ENCODE measurements at places on chromosomes 7 and 10. TPM values are rescaled to one million over a fixed set of nuclear protein-coding genes. Genes with fewer than 3 reads are reported as not detected.

C1QL3 gene
- not detected for total RNA-seq

RHEB gene
- total RNA-seq: 87.0 TPM

GTF2IRD1 gene
- total RNA-seq: 21.9 TPM

C7orf33 gene
- not detected for total RNA-seq

HYAL4 gene
- total RNA-seq: 0.98 TPM

TOMM7 gene
- total RNA-seq: 132 TPM

GNGT1 gene
- not detected for total RNA-seq

DNA sequence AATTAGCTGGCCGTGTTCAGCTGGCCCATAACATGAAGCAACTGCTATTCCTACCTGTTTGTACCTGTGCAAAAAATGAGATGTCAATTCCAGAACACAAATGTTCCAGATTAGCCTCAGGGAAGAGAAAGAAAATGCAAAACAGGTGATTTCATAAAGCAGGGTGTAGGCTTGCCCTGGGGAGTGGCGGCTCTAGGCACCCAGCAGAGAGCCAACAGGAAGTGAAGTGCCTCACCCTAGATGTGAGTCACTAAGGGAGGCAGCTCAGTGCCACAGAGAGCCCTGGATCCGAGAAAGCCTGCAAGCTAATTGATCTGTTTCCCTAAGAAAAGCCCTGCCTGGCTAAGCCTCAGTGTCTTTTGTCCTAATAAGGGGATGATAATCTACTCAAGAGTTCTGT lies 240.0 kb downstream of the ARHGAP21 start:
- peaks cover 9% of the 10 kb centered on the region for H3K36me3 ChIP-seq
- peak overlapping the region; percentile 79 for H3K27ac ChIP-seq
- no peaks in the 10 kb centered on the region for H3K27me3 ChIP-seq
- peak overlapping the region; percentile 3 for H3K4me3 ChIP-seq

- H3K27me3 ChIP-seq: no peaks in the 10 kb centered on the region
- peak; percentile 23 for DNase-seq
- no peak overlapping the region for H3K27ac ChIP-seq
- peaks cover 16% of the 10 kb centered on the region for H3K4me1 ChIP-seq
Observed at GRCh38 chr10:109647627-109648026, 275.7 kb downstream of the XPNPEP1 start.

- no peak overlapping the region for H3K4me3 ChIP-seq
- no peak overlapping the region for H3K27ac ChIP-seq
- DNase-seq: peak; percentile 63
- H3K36me3 ChIP-seq: no peaks in the 10 kb centered on the region
Observed at GRCh38 chr7:23863209-23863787, 153.3 kb downstream of the STK31 start.

- no peak overlapping the region for H3K4me3 ChIP-seq
- H3K36me3 ChIP-seq: peaks cover 22% of the 10 kb centered on the region
- H3K4me1 ChIP-seq: peaks cover 23% of the 10 kb centered on the region
- no peaks in the 10 kb centered on the region for H3K27me3 ChIP-seq
Observed at GRCh38 chr7:50667789-50668226, 102.6 kb upstream of the DDC start.

GRCh38 chr7:28142650-28143049 lies 37.9 kb downstream of the JAZF1 start:
- no peak for DNase-seq
- H3K36me3 ChIP-seq: no peaks in the 10 kb centered on the region
- no peaks in the 10 kb centered on the region for H3K4me1 ChIP-seq
- no peaks in the 10 kb centered on the region for H3K27me3 ChIP-seq
- H3K27ac ChIP-seq: no peak overlapping the region

DNA sequence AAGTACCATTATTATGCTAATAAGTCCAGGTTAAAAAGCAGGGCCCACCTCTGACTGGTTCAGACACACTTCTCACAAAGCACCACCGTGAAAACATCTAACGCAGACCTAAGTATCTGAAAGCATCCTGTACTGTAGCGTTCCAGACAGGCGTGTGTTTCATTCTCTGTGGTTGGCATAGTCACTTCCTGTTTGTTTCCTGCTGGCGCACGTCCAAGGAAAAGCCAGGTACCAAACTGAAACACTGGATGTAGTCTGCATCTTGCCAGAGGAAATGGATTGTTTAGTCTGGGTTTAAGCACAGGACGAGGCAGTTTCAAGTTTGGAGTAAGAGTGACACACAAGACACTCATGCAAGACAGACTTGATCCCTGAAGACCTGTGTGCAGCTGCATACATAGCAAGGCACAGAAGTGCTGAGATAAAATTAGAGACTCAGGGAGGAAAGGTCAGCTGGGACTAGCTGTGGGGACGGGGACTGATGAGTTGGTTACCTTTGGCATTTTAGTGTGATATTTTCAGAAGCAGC lies 23.3 kb downstream of the BPGM start:
- no peaks in the 10 kb centered on the region for H3K36me3 ChIP-seq
- no peaks in the 10 kb centered on the region for H3K27me3 ChIP-seq
- H3K27ac ChIP-seq: peak overlapping the region; percentile 17
- peaks cover 16% of the 10 kb centered on the region for H3K4me1 ChIP-seq
- DNase-seq: peak; percentile 94
- no peak overlapping the region for H3K4me3 ChIP-seq

DNA sequence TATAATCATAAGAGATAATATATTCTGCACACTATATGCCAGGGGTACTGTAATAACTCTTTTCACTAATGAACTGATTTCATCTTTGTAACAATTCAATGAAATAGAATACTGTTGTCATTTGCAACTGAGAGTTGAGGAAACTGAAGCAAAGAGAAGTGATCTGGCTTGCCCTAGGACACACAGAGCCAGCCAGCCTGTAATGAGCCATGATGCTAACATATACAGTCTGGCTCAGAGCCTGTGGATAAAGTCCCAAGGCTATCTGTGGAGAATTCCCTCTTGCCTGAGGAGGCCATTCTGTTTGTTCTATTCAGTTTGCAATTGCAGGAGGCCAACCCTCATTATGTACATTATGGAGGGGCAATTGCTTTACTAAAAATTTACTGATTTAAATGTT lies 241.3 kb downstream of the CXCL12 start:
- no peak overlapping the region for H3K27ac ChIP-seq
- no peak overlapping the region for H3K4me3 ChIP-seq
- H3K27me3 ChIP-seq: no peaks in the 10 kb centered on the region
- H3K4me1 ChIP-seq: no peaks in the 10 kb centered on the region
- DNase-seq: no peak
- H3K36me3 ChIP-seq: no peaks in the 10 kb centered on the region

GRCh38 chr7:25543798-25544197 lies 315.5 kb upstream of the NPVF start:
- H3K27ac ChIP-seq: no peak overlapping the region
- H3K4me1 ChIP-seq: no peaks in the 10 kb centered on the region
- no peak overlapping the region for H3K4me3 ChIP-seq
- peaks cover 64% of the 10 kb centered on the region for H3K27me3 ChIP-seq
- DNase-seq: no peak

- no peaks in the 10 kb centered on the region for H3K27me3 ChIP-seq
- H3K4me3 ChIP-seq: peak overlapping the region; percentile 72
- peak; percentile 98 for DNase-seq
- H3K36me3 ChIP-seq: peaks cover 8% of the 10 kb centered on the region
- peak overlapping the region; percentile 77 for H3K27ac ChIP-seq
Observed at GRCh38 chr10:69088801-69089501, 1.0 kb downstream of the SRGN start.

DNA sequence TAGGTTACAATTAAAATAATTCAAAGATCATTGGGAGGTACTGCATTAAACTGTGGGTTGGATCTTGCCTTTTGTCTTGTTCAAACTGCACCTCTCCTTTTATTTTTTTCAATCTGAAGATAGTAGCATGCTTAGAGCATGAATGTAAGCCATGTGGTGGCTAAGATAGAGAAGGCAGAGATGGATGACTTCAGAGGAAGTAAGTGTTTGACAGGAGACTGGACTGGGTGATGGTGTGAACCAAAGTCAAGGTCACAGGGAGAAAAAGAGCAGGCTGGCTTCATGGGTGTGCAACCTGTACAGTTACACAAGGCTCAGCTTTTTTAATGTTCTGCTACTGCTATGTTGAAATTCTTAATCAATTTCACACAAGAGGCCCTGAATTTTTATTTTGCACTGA lies 85.6 kb downstream of the ZEB1 start:
- H3K27ac ChIP-seq: no peak overlapping the region
- H3K4me1 ChIP-seq: peaks cover 24% of the 10 kb centered on the region
- DNase-seq: no peak
- no peaks in the 10 kb centered on the region for H3K27me3 ChIP-seq
- H3K36me3 ChIP-seq: no peaks in the 10 kb centered on the region
- H3K4me3 ChIP-seq: no peak overlapping the region

- DNase-seq: no peak
- H3K27me3 ChIP-seq: no peaks in the 10 kb centered on the region
- no peak overlapping the region for H3K4me3 ChIP-seq
- H3K4me1 ChIP-seq: no peaks in the 10 kb centered on the region
- H3K36me3 ChIP-seq: no peaks in the 10 kb centered on the region
Observed at GRCh38 chr10:88437411-88437810, 145.7 kb downstream of the RNLS start.

GRCh38 chr10:50421026-50421719 lies 169.9 kb upstream of the ASAH2 start:
- DNase-seq: peak; percentile 91
- H3K27ac ChIP-seq: no peak overlapping the region
- no peaks in the 10 kb centered on the region for H3K27me3 ChIP-seq

- no peak overlapping the region for H3K27ac ChIP-seq
- no peaks in the 10 kb centered on the region for H3K4me1 ChIP-seq
- H3K27me3 ChIP-seq: no peaks in the 10 kb centered on the region
- DNase-seq: no peak
Observed at GRCh38 chr10:12838995-12839927, 162.3 kb downstream of the CCDC3 start.

GRCh38 chr10:91350651-91351081 lies 59.5 kb upstream of the HECTD2 start:
- H3K36me3 ChIP-seq: no peaks in the 10 kb centered on the region
- H3K27ac ChIP-seq: no peak overlapping the region
- no peak overlapping the region for H3K4me3 ChIP-seq
- 0 out of 2 replicates have a peak, but pooled peaks cover 5% of the 10 kb centered on the region for H3K4me1 ChIP-seq

DNA sequence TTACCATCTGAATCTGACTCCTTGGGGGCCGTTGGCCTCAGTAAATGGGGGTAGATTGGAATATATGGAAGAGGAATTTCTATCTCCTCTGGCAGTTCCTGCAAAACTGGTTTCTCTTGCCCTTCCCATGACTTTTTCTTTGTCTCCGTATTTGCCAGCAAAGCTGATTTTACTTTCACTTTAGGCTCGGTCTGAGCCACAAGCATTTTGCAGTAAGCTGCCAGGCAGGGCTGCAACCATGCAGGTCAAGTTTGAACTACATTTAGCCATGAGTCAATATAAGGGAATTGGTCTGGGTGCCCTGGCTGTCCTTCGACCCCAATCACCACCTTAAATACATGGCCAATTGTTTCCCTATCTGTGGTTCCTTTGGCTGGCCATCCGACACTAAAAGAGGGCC lies 104.3 kb downstream of the TRIM24 start:
- H3K27ac ChIP-seq: no peak overlapping the region
- peaks cover 6% of the 10 kb centered on the region for H3K4me1 ChIP-seq
- no peaks in the 10 kb centered on the region for H3K27me3 ChIP-seq
- H3K4me3 ChIP-seq: peak overlapping the region; percentile 30
- H3K36me3 ChIP-seq: peaks cover 61% of the 10 kb centered on the region

DNA sequence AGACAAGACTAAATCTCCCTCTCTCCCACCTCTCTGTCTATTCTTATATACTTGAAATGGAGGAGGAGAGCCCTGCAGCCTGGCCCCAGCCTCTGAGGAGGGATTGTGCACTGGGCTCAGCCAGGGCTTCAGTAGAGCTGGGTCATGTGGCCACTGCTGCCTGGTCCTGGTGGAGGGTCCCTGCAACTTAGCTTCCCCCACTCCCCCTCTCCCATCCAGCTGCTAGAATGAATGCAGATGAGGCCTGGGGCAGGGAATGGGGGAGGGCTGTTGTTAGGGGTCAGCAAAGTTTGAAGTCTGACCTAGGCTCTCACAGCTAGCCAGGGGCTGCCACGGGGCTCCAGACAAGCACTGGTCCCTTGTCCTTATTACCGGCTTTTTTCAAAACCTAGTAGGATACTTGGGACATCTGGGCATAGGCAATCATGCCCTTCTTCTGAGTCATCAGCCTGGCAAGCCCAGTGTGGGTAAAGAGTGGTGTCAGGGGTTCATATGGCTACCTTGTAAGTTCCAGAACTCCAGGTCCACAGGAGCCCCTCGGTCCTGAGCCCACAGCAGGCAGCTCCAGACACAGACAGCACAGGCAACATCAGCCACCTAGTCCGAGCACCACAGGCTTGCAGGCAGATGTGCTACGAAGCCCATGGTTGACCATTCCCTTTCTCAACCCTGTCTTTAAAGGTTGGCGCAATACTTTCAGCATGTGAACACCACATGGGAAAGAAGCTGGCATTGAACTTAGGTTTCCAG lies 12.8 kb upstream of the CXCL12 start:
- peak; percentile 34 for DNase-seq
- H3K36me3 ChIP-seq: no peaks in the 10 kb centered on the region
- peaks cover 73% of the 10 kb centered on the region for H3K27me3 ChIP-seq
- H3K4me3 ChIP-seq: no peak overlapping the region
- no peaks in the 10 kb centered on the region for H3K4me1 ChIP-seq

DNA sequence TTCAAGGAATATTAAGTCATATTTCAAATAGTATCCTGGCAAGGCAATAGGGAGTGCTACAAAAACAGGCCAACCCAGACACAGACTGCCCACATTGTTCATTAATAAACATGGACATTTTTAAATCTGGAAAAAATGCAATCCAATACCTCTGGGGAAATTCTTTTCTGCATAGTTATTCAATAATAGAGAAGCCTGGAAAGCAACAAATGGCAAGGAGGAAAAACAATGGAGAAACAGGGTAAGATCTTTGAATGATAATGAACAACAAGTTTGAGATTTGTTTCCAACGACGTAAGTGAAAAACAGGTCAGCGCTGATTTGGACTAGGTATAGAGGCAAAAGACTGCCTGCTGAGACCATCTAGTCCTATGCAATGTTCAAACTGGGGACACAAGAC lies 44.7 kb upstream of the ZNF800 start:
- H3K4me3 ChIP-seq: no peak overlapping the region
- no peaks in the 10 kb centered on the region for H3K27me3 ChIP-seq
- no peaks in the 10 kb centered on the region for H3K36me3 ChIP-seq
- DNase-seq: no peak
- no peak overlapping the region for H3K27ac ChIP-seq

- peak overlapping the region; percentile 75 for H3K4me3 ChIP-seq
- no peak overlapping the region for H3K27ac ChIP-seq
- peak; percentile 61 for DNase-seq
- H3K4me1 ChIP-seq: peaks cover 8% of the 10 kb centered on the region
Observed at GRCh38 chr10:132248455-132249225, 59.1 kb downstream of the STK32C start.

- no peaks in the 10 kb centered on the region for H3K27me3 ChIP-seq
- no peak for DNase-seq
- H3K4me1 ChIP-seq: no peaks in the 10 kb centered on the region
- H3K36me3 ChIP-seq: no peaks in the 10 kb centered on the region
Observed at GRCh38 chr7:128104108-128104742, 73.0 kb upstream of the LRRC4 start.

- no peak within 1 kb of the TSS for H3K4me3 ChIP-seq
- no peaks in the 10 kb centered on the region for H3K27me3 ChIP-seq
- no peaks in the 10 kb centered on the region for H3K36me3 ChIP-seq
- H3K27ac ChIP-seq: peak within 1 kb of the TSS; percentile 45
Observed at GRCh38 chr10:103479135-103479534, at the start of gene CALHM3. TSS of gene CALHM3 (minus strand) at chr10:103479240. CDS start at chr10:103479032, 208 bp downstream.

Measured in PC-3 (cell line).